ENCODE measurements at places on chromosomes 12 and 14. TPM values are rescaled to one million over a fixed set of nuclear protein-coding genes. Genes with fewer than 3 reads are reported as not detected.

Gene AQP2
- 1.1 TPM for total RNA-seq

Gene ATP23
- 6.4 TPM for total RNA-seq

Gene NOVA1
- total RNA-seq: 3.7 TPM

Gene GPR137C
- total RNA-seq: 0.56 TPM

Gene IRF9
- total RNA-seq: 47.5 TPM

Gene CEBPE
- total RNA-seq: not detected

Gene TTC9
- total RNA-seq: 2.1 TPM

Gene DHRS4L2
- 15.5 TPM for total RNA-seq

Gene MYH6
- total RNA-seq: 15,312 TPM

Gene DPPA3
- total RNA-seq: not detected

Gene FGD6
- 23.8 TPM for total RNA-seq

Gene RASAL1
- not detected for total RNA-seq

Gene BRMS1L
- 14.8 TPM for total RNA-seq

Gene AQP6
- 0.17 TPM for total RNA-seq

Gene DIO3
- not detected for total RNA-seq

Gene SLC2A3
- 18.5 TPM for total RNA-seq

Gene TMEM52B
- total RNA-seq: not detected

Gene APOF
- not detected for total RNA-seq

Gene INHBE
- total RNA-seq: not detected

Gene SBNO1
- total RNA-seq: 28.7 TPM

Gene SLC16A7
- 64.3 TPM for total RNA-seq

Gene SDS
- total RNA-seq: 0.34 TPM

Gene PPHLN1
- 45.5 TPM for total RNA-seq

Gene ASCL1
- total RNA-seq: not detected

Gene DNM1L
- 61.2 TPM for total RNA-seq

Gene GPR135
- total RNA-seq: 5.0 TPM

All from right cardiac atrium (tissue), 5 donors.